Inflammatory macrophage treated with lipopolysaccharide for 4 hours (primary cell): ENCODE measurements at places on chromosomes 1 and 21.

- no peak for DNase-seq
These were observed 444.7 kb downstream of the ADGRL2 start for GRCh38 chr1:82245345-82246014.

- DNase-seq = peak; percentile 88
These were observed at the start of gene WDR26 for GRCh38 chr1:224434691-224435317. Gene WDR26, minus strand, starts transcription at chr1:224434797.

- peak; percentile 43 for DNase-seq
These were observed 210.9 kb upstream of the GALNT2 start for GRCh38 chr1:229856009-229856650.

DNA sequence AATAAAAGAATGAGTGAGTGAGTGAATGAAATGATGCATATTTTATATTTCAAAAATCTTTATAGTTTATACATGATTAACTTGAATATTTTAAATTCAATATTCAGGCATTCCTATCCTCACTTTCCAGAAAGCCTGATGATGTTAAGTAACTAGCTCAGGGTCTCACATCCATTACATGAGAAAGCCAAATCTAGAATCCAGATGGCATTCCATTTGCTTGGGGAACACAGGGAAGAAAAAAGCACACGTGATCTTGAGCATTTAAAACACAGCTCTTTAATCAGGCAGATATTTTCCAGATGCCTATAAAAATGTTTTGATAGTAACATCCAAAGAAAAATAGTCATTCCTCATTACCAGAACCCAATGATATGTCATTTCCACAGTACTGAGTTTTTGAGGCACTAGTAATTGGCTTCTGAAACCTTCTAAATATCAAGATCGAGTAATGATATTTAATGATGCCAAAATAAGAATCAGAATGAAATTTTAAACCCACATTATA lies 291.9 kb downstream of the DSCAM start:
- DNase-seq = no peak

- DNase-seq = peak; percentile 99
These were observed 27.3 kb upstream of the ZNF496 start for GRCh38 chr1:247358920-247359319.

DNA sequence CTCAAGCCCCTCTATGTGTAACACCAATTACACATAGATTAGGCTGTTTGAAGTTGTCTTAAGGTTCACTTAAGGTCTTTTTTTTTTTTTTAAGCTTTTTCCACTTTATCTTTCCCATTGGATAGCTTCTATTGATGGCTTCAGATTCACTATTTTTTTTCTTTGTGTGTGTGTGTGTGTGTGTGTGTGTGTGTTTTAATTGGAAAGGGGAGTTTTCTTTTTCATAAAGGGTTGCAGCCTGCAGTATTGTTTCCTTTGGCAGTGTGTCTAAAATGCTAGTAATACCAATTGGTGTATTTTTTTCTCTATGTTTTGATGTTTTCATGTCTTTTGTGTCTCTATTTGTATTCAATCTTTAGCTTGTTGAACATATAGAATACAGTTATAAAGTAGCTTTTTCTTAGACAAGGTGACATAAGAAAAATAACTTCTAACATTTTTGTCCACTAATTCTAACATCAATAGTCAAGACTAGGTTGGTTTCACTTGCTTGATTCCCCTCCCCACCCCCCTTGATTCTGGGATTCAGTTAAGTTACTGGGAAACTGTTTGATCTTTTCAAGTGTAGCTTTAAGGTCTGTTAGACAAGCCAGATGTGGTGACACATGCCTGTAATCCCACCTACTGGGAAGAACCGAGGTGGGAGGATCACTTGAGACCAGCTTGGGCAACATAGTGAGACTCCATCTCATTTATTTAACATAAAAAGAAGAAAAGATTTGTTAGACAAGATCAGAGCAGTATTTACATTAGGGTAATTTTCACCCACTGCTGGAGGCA lies 21.4 kb downstream of the PRRC2C start:
- no peak for DNase-seq

GRCh38 chr1:193309936-193310475 lies 123.6 kb upstream of the B3GALT2 start:
- no peak for DNase-seq

- no peak for DNase-seq
These were observed 86.3 kb downstream of the CAMK2N1 start for GRCh38 chr1:20399606-20400180.

DNA sequence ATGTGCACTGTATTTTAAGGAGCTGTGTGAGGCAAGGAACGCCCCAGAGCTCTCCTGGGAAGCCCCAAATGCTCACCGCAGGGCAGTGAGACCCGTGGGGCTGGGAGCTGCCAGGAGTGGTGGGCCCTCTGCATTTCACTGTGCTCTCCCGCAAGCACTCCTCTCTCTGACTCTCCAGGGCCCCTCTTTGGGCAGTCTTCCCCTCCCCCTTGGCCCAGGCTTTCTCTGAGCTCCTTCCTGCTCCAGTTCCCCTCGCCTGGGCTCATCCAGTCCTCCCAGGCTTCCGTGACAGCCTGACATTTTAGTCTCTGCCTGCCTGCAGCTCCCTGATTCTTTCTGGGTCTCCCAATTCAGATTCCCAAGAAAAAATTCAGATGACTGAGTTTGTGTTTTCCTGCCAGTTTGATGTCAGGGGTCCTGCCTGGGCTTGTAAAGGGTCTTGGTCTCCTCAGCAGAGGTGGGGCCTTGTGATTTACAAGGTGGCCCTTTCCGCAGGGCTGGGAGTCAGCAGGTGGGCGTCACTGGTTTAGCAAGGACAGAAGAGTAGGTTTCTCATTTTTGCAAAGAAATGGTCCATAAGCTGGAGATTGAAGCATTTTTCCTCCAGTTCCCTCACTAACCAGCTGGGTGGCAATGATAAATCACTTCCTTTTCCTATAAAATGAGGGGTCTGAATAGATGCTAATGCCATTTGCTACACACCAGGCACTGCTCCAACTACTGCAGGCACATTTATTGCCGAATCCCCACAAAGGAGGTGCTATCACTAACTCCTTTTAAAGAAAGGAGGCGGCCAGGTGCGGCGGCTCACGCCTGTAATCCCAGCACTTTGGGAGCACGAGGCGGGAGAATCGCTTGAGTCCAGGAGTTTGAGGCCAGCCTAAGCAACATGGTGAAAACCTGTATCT lies 1.9 kb upstream of the CA6 start:
- DNase-seq = no peak

GRCh38 chr1:202836623-202837403 lies 26.1 kb downstream of the PCAT6 start:
- DNase-seq = peak; percentile 90

GRCh38 chr1:9691108-9691445 lies 39.5 kb downstream of the PIK3CD start:
- DNase-seq = no peak

DNA sequence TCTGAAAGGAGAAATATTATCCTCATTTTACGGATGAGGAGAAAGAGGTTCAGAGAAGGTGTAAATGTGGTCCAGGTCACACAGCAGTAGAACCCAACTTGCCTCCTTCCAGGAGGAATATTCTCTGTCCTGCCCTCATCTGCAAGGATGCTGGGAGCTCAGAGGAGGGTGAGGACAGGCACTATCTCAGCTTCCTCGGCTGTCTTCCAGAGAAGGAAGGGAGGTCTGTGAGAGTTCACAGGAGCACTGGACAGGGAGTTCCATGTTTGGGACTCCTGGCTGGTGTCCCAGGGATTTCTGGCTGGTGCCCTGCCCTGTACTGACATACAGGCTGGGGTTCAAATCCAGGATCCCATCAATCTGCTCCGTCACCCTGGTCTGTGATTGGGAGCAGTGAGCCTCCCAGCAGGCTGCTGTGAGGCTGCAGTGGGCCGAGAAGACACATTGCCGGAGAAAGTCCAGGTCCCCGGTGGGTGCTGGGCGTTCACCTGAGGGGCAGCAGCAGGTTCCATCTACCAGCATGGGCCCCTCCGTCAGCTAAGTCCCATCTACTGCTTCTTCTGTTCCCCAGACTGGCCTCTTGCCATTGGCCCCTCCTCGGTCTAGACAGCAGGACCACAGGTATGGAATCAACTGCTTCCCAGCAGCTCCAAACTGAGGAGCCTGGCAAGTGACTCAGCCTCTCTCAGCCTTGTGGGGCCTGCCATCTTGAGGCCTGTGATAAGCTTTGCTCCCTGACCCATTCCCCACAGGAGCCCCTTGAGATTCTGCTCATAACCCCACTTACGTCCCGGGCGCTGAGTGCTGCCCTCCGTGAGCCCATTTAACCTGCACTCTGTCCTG lies 8.5 kb upstream of the BSND start:
- DNase-seq = no peak

- no peak for DNase-seq
These were observed 194.4 kb downstream of the EIF4G3 start for GRCh38 chr1:20982316-20982715.

DNA sequence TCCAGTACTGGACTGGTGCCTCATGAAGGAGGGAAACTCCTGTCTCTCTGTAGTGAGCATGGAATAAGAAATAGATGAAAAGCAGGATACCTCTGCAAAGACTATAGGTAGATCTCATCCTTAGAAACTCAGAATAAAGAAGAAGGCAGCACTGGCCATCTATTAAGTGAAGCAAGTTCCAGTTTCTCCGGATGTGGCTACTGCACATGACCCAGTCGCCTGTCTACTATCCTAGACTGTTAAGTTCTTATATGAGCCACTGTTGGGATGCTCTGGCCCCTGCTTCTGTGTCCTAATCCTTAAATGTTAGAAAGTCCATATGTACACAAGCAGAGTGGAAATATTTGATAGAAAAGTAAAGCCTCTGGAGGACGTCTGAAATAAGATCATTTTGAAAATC lies 2.2 kb downstream of the FASLG start:
- DNase-seq = peak; percentile 13

DNA sequence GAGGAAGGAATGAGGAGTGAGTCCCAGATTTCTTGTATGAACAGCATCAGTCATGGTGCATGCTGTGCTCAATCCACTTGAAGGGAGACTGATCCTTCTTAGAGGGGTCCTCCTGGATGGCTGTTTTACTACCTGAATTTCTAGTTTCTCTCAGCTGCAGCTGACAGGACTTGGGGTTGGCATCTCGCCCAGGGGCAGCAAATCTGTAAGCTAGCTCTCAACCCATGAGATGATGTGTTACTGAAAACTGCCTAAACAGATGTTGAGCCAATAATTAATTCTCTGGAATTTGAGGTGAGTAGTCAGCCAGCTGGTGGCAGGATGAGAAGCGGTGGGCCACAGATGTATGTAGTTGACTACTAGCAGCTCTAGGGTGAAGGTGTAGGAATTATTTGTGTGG lies 19.6 kb downstream of the BACH1 start:
- no peak for DNase-seq

GRCh38 chr1:41683681-41684500 lies 199.4 kb upstream of the EDN2 start:
- DNase-seq = peak; percentile 49

DNA sequence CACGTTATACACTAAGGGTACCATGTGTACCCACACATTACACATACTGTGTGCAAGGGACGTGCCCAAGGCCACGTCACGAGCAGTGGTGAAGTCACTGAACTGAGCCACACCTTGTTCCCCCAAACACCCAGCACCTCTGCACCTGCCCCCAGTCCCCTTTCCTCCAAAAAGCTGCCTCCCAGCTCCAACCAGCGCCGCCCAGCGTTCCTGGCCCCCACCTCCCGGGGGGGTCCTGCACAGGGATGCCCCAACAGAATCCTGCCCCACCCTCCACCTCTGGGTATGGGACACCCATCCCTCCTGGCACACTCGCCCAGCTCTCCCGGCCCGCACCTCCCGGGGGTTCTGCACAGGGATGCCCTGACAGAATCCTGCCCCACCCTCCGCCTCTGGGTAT lies 54.1 kb downstream of the CHD5 start:
- no peak for DNase-seq

- no peak for DNase-seq
These were observed 140.9 kb downstream of the TGFBR3 start for GRCh38 chr1:91744953-91745639.

GRCh38 chr1:35319988-35320713 lies 51.6 kb downstream of the ZMYM4 start:
- no peak for DNase-seq

- no peak for DNase-seq
These were observed 78.7 kb upstream of the TINAGL1 start for GRCh38 chr1:31497601-31498000.

DNA sequence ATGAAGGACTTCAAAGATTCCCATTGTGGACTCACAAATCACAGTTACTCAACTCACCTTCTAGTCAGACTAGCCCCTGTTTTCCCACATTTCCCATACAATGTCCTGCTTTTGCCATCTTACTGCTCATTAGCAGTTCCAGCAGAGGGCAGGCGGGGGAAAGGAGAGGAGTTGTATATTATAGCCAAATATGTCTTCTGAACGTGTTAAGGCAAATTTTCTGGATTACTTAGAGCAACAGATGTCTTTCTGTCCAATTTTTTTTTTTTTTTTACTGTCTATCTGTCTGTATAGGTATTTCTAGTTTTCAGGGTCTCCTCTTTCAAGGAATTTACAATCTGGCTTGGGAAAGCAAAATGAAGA lies 29.9 kb upstream of the DDAH1 start:
- DNase-seq = no peak

GRCh38 chr21:38159355-38159754 lies 97.4 kb upstream of the KCNJ15 start:
- peak; percentile 64 for DNase-seq

DNA sequence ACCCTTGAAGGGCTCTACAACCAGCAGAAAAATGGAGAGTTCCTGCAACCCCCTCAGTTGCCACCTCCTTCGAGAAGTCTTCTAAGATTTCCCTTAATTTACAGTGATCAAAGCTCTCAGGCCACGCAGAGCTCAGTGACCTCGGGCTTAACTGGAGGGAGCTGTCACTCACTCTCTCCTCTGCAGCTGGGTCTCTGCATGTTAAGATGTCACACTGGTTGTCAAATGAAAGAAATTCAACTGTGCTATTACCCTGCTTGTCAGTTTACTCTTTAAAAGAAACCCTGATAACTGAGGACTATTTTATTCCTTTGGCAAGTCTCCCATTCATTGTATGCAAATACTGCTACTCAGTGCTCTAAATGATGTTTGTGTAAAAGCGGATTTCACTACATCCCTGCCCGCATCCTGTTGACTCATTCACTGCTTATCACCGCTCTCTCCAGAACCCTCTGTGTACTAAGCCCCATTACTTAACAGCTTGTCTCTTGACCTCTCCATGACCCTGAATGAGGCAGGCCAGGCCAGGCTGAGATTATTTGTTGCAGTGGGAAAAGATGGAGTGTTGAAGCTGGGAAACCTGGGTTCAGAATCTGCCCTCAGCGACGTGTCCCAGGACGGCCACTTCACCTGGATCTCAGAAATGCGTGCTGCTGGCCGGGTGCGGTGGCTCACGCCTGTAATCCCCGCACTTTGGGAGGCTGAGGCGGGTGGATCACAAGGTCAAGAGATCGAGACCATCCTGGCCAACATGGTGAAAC lies 13.7 kb downstream of the DHRS3 start:
- peak; percentile 97 for DNase-seq
